ENCODE measurements at places on chromosomes 12 and 14. TPM values are rescaled to one million over a fixed set of nuclear protein-coding genes. Genes with fewer than 3 reads are reported as not detected.

GRCh38 chr12:129854591-129854990 lies 49.2 kb downstream of the TMEM132D start:
- DNase-seq, result no peak
- H3K4me3 ChIP-seq, result no peak overlapping the region
- H3K27me3 ChIP-seq, result peaks cover 4% of the 10 kb centered on the region

DNA sequence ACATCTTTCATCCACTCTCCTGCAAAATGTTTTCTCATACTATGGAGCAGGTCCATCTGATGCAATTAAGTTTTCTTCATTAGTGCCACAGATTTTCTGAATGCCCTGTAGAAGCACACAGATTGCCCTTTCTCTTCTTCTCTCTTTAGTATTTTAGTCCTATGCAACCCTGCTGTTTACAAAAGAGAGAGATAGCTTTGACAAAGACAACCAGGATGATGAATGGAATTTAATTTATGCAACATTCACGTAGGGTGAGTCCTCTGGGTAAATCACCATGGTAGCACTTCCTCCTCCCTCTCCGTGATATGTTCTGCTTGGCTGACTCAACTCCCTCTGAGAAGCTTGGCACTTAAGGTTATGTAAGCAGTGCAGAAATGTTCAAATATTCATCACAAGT lies 400.9 kb upstream of the PDE3A start:
- no peak overlapping the region for H3K27ac ChIP-seq
- no peak for DNase-seq
- no peaks in the 10 kb centered on the region for H3K36me3 ChIP-seq
- no peaks in the 10 kb centered on the region for H3K27me3 ChIP-seq

GRCh38 chr12:51814311-51815088 lies 34.0 kb downstream of the FIGNL2 start:
- no peaks in the 10 kb centered on the region for H3K4me1 ChIP-seq
- no peaks in the 10 kb centered on the region for H3K27me3 ChIP-seq
- H3K4me3 ChIP-seq, result peak overlapping the region; percentile 71
- peak; percentile 88 for DNase-seq

GRCh38 chr14:72608391-72609204 lies 285.3 kb downstream of the DPF3 start:
- no peak overlapping the region for H3K27ac ChIP-seq
- no peaks in the 10 kb centered on the region for H3K4me1 ChIP-seq
- DNase-seq, result no peak
- no peaks in the 10 kb centered on the region for H3K36me3 ChIP-seq

- H3K36me3 ChIP-seq, result no peaks in the 10 kb centered on the region
- DNase-seq, result no peak
- H3K27me3 ChIP-seq, result no peaks in the 10 kb centered on the region
- H3K27ac ChIP-seq, result no peak overlapping the region
- H3K4me3 ChIP-seq, result no peak overlapping the region
- H3K4me1 ChIP-seq, result no peaks in the 10 kb centered on the region
Observed at GRCh38 chr12:1083151-1083888, 92.3 kb downstream of the ERC1 start.

GRCh38 chr14:93464271-93464670 lies 33.5 kb downstream of the UNC79 start:
- DNase-seq, result no peak
- H3K36me3 ChIP-seq, result no peaks in the 10 kb centered on the region
- H3K4me3 ChIP-seq, result no peak overlapping the region
- no peak overlapping the region for H3K27ac ChIP-seq
- no peaks in the 10 kb centered on the region for H3K27me3 ChIP-seq

GRCh38 chr12:116037941-116038837 lies 239.3 kb downstream of the MED13L start:
- H3K27me3 ChIP-seq, result no peaks in the 10 kb centered on the region
- H3K4me3 ChIP-seq, result no peak overlapping the region
- no peaks in the 10 kb centered on the region for H3K4me1 ChIP-seq
- no peaks in the 10 kb centered on the region for H3K36me3 ChIP-seq
- H3K27ac ChIP-seq, result no peak overlapping the region

GRCh38 chr12:70106347-70106746 lies 136.9 kb upstream of the CNOT2 start:
- H3K27me3 ChIP-seq, result no peaks in the 10 kb centered on the region
- H3K4me3 ChIP-seq, result no peak overlapping the region
- no peaks in the 10 kb centered on the region for H3K4me1 ChIP-seq
- DNase-seq, result no peak

DNA sequence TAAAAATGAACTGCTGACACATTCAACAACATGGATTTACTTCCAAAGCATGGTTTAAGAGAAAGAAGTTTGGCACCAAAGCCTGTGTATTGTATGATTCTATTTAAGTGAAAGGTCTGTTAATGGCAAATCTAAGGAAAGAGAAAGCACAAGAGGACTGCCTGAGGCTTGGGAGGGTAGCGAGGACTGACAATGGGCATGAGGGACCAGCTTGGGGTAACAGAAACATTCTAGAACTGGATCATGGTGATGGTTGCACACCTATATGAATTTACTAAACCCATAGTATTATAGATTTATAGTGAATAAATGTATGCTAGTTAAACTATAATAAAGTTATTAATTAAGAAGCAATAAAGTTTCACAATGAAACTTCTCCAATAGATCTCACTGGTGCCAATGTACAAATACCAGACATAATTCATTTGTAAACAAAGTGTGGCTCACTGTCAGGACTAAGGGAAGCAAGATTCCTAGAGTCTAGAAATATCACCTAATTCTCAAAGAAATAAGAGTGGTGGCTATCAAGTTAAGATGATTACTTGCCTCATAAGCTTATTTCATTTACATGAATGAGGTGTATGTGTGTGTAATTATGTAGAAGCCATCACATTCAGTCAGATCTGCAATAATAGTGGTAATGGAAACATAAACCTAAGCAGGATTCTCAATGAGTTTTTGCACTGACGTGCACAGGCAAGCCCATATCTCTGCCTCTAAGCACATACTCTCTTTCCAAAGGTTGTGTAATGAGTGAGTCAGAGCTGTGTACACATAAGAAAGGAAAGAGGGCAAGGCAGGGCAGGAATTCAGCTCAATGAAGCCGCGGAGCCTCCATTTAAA lies 353.4 kb downstream of the KCNH5 start:
- H3K4me3 ChIP-seq, result no peak overlapping the region
- H3K36me3 ChIP-seq, result no peaks in the 10 kb centered on the region
- H3K27ac ChIP-seq, result peak overlapping the region; percentile 67
- no peaks in the 10 kb centered on the region for H3K4me1 ChIP-seq
- no peaks in the 10 kb centered on the region for H3K27me3 ChIP-seq
- DNase-seq, result no peak

DNA sequence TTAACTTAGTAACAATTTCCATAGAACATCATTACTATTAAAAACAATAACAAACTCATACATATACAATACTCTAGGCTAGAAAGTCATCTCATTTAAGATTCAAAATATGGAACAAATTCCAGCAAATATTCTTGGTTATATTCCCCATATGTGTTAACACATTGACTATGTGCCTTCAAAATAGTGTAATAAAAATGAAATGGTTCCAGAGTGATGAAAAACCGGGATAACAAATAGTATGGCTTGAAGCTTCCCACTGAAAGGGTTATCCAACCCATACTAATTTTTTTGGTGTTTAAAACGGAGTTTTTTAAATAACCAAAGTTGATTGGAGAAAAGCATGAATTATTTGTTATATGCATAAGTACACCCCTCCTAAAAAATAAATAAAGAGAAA lies 5.3 kb downstream of the LRIG3 start:
- no peak overlapping the region for H3K4me3 ChIP-seq
- H3K36me3 ChIP-seq, result peaks cover 18% of the 10 kb centered on the region
- DNase-seq, result no peak
- peaks cover 6% of the 10 kb centered on the region for H3K4me1 ChIP-seq
- H3K27ac ChIP-seq, result no peak overlapping the region
- no peaks in the 10 kb centered on the region for H3K27me3 ChIP-seq

KRT81 gene
- 0.13 TPM for total RNA-seq

SLC7A8 gene
- 4.0 TPM for total RNA-seq

CRIP2 gene
- 16.3 TPM for total RNA-seq

SINHCAF gene
- 7.6 TPM for total RNA-seq

FKBP11 gene
- 54.0 TPM for total RNA-seq

HOXC4 gene
- not detected for total RNA-seq

INHBC gene
- total RNA-seq, result 51.6 TPM

PLCZ1 gene
- not detected for total RNA-seq

GNB3 gene
- 0.49 TPM for total RNA-seq

KLRB1 gene
- total RNA-seq, result 0.74 TPM

CLEC4D gene
- total RNA-seq, result 0.09 TPM

All from right lobe of liver (tissue), 6 donors.